ENCODE measurements at places on chromosomes 3 and 15.

DNA sequence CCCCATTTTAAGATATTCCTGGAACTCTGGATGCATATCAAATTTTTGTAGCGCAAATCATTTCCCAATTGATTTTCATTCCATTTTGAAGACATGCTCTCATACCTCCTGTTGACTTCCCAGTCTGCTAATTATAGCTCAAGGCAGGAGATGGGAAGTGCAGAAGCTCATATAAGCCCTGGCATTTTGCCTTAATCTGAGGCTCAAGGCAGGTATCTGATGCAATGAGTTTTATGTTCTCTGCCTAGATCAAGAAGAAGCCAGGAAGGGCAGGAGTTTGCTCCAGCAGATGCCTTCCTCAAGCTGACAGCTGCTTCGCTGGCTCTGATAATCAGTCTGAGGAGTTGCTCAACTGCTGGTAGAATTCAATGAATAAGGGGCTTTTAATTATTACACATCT, 65.6 kb upstream of the NEDD4 start:
- no peak for DNase-seq

DNA sequence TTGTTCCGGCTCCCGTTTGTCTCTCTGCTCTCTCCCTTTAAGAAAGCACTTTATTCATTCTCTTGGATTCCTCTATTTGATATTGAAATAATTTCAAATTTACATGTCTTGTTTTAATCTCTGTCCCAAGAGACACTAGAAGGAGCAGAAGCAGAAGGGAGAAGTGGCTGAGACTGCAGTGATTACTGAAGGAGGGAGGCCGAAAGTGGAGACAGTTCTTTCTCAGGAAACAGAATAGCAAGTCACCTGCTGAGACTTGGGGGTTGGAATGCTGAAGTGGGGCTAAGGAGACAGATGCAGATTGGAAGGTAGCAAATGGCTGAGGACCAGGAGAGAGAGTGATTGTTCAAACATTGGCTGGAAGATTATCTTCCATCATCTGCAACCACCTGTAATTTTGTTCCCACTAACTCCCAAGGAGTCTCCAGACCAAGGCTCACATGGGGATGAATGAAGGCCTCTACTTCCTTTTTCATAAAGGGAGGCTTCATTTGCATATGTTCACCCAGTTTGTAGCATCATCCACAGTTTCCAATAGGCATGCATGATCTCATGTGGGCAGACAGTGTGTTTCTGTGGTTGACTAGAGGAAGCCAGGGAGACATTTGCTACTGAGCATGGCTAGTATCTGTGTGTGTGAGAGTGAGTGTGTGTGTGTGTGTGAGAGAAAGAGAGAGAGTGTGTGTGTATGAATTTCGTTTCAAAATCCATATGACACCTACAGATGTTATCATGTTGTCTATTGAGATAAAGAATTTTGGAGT, 24.0 kb downstream of the LTF start:
- DNase-seq, result no peak

GRCh38 chr3:93988283-93988682, 8.3 kb downstream of the ARL13B start:
- no peak for DNase-seq

GRCh38 chr3:98565237-98565643, 28.2 kb downstream of the CPOX start:
- no peak for DNase-seq

GRCh38 chr3:56076746-56077145, 391.5 kb downstream of the ERC2 start:
- DNase-seq, result no peak

- DNase-seq, result no peak
Observed at GRCh38 chr3:136885357-136886213, 23.6 kb downstream of the NCK1 start.

- no peak for DNase-seq
Observed at GRCh38 chr15:52857937-52858781, 68.0 kb upstream of the ONECUT1 start.

DNA sequence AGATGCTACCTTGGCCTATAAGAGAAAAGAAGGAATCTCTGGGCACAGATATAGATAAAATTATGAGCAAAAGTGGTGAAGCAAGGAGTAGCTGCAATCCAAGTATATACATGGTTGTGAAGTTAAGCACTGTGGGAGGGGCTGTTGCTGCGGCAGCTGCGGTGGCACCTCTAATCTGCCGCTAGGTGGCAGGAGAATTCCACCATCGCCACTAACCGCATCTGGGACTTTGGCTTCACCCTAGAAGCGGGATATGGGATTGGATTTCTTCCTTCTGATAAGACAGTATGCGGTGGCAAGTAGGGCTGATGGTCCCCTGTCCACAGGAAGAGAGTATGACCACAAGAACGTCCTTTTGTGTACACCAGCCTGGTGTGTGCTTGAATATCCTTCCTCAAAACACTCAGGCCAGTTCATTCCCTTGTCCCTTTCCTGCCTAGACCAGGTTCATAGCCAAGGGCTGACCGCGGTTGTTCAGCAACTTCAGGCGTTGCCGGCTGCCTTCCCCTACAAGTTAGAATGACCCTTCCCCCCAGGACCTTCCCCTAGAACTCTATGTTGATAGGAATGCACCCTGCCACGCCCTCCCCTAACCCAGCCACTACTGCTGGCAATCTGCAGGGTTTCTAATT, 5.1 kb downstream of the MAGEL2 start:
- DNase-seq, result no peak

GRCh38 chr15:63953524-63953923, 92.8 kb downstream of the DAPK2 start:
- DNase-seq, result no peak

DNA sequence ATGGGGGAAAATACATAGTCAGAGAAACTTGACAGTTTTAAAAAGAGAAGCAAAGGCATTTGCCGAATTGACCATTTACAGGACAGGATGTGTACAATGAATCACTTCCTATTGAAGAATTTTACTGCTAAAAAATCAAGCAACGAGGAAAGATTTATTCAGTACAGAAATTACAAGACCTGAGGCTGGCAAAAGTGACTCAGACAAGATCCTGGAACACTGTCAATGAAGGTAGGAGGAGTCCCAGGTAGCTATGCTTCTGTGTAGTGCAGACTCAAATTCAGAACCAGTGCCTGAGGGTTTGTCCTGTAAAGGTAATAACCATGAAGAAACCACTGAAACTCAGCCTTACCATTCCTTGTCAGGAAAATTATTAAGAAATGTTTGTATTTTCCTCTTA, 120.9 kb downstream of the ZMAT3 start:
- DNase-seq, result no peak

- DNase-seq, result no peak
Observed at GRCh38 chr3:17423786-17424536, 318.5 kb downstream of the TBC1D5 start.

DNA sequence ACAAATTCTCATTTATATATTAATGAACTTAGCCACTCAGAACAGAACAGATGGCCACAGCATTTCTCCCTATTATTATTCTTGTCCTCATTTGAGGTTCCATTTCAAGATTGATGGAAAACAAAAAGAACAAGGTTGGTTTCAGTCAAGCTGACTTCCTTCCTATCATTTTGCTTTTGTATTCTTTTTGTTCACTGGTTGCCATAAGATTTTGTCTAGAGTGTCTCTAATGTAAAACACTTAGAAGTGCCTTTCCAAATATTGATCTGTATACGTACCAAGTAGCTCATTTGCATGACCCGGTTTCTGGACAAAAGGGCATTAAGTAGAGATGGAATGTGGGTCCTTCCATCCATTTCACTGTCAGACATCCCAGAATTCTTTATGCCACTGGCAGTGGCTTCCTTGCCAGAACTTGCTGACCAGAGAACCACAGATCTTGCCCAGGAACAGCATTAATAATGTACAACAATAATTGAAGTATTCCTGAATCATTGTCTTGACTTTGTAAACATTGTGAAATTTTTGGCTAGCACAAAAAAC, 63.8 kb downstream of the PEX5L start:
- no peak for DNase-seq

DNA sequence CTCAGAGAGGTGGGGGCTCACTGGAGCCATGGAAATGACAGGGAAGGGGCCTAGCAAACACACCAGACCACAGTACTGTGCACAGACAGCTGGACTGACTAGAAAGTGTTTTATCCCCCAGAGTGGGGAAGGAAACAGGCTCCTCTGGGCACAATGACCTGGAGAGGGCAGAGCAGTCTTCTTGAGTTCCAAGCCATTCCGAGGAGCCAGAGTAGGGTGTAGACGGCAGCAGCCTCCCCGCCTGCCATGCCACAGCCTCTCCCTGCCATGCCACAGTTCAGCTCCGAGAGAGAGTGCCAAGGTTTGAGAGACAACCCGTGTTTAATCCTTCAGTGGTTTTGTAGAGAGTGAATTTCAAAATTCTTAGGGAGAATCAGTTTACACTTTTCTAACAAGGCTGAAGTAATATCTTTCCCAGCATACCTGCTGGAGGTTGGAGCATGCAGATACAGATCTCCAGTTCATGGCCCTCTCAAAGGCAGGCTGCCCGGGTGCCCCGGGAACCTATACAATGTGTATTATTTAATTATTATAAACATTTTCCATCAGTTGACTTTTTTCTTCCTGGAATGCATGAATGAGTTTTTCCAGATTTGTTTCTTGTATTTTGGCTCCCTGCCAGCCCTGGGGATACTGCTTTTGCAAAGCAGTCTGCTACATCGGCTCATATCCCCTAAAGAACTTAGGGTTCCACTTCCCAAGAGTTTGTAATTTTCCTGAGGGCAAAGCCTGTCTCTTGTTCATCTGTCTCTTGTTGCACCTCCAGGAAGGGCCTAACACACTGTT, 3.2 kb downstream of the PODXL2 start:
- DNase-seq, result no peak

- DNase-seq, result no peak
Observed at GRCh38 chr3:33430571-33430970, 9.6 kb downstream of the UBP1 start.

DNA sequence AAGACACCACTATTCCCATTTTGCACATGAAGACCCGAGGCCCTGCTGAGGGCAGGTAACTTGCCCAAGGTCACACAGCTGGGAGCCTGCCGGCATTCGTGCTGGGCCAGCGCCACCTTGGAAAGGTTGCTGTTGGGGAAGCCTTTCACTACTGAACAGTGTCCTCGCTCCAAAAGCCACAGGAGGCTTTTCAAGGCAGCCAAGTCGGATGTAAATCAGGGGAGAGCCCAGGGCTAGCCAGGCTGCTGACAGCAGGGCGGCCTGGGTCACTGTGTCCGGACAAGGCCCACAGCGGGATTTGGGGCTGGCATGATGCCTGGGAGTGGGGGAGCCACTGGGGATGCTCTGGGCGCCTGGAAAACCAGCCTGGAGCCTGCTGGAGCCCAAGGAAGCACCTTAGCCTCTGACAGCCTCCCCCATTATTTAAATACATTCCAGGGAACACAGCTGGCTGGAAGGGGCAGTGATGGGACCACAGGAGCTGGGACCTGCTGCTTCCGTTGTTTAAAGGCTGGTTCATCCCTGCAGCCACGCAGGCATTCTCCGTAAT, 10.5 kb downstream of the SLC6A6 start:
- no peak for DNase-seq

DNA sequence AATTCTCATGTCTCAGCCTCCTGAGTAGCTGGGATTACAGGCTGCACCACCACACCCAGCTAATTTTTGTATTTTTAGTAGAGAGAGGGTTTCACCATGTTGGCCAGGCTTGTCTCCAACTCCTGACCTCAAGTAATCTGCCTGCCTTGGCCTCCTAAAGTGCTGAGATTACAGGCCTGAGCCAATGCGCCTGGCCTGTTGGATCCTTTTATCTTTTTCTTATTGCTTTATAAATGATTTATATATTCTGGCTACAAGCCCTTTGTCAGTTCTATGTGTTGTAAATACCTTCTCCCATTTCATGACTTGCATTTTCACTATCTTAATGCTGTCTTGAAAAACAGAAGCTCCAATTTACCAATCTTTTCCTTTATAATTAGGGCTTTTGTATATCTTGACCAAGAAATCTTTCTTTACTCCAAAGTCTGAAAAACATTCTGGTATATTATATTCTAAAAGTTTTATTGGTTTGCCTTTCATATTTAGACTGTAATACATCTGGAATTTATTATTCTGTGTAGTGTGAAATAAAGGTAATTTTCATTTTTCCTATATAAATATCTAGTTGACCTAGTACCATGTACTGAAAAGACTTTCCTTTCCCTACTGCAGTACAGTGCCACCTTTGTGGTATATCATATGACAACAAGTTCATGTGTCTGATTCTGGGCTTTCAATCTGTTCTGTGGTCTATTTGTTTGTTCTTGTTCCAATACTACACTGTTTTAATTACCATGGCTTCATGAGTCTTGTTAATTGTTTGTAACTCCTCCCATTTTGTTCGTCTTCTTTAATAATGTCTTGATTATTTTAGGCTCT, 52.9 kb upstream of the RNU6-1 start:
- DNase-seq, result no peak

DNA sequence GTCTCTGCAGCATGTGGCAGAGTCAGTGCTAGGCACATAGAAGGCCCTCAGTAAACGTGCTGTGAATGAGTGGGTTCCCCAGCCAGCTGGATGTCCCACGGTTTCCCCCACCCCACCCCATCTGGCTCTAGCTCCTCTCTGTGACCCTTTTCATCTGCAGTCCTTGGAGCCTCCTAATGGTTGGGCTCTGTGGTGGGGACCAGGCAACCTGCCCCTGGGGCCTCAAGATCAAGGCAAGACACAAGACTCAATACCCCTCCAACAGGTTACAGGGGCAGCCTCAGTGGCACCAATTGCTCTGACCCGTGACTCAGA, 17.1 kb upstream of the CYP11A1 start:
- DNase-seq, result no peak

GRCh38 chr15:74345051-74345450, 22.4 kb downstream of the CYP11A1 start:
- DNase-seq, result no peak

- DNase-seq, result no peak
Observed at GRCh38 chr3:55183201-55183600, 255.3 kb upstream of the LRTM1 start.

- no peak for DNase-seq
Observed at GRCh38 chr15:71808311-71809020, 1.9 kb upstream of the NR2E3 start.

GRCh38 chr3:81045976-81046375, 715.5 kb downstream of the GBE1 start:
- no peak for DNase-seq

GRCh38 chr15:48493084-48493762, 152.3 kb downstream of the FBN1 start:
- DNase-seq, result no peak

- DNase-seq, result no peak
Observed at GRCh38 chr3:123331651-123332050, 117.2 kb downstream of the ADCY5 start.

GRCh38 chr3:60932643-60933042, 318.6 kb downstream of the FHIT start:
- DNase-seq, result no peak

DNA sequence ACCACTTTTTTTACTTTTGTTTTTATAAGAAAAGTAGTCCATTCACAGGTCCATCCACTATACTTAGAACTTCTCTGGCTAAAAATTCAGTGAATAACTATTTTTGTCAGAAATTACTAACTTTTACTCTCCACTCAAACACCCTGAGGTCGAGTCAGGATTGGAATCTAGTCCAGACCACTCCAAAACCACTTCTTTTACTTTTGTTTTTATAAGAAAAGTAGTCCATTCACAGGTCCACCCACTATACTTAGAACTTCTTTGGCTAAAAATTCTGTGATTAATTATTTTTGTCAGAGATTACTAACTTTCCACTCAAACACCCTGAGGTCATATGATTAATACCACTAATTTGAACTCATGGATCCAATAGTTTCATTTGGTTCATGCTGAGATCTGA, 239.4 kb downstream of the RORA start:
- DNase-seq, result no peak
